ENCODE measurements at places on chromosomes 11 and 22.

GRCh38 chr11:35246745-35247144, 107.8 kb downstream of the CD44 start:
- DNase-seq = no peak

GRCh38 chr22:37455896-37456295, 28.6 kb upstream of the ELFN2 start:
- no peak for DNase-seq

- no peak for DNase-seq
These were observed 34.8 kb upstream of the SHISAL1 start for GRCh38 chr22:44347549-44347948.

DNA sequence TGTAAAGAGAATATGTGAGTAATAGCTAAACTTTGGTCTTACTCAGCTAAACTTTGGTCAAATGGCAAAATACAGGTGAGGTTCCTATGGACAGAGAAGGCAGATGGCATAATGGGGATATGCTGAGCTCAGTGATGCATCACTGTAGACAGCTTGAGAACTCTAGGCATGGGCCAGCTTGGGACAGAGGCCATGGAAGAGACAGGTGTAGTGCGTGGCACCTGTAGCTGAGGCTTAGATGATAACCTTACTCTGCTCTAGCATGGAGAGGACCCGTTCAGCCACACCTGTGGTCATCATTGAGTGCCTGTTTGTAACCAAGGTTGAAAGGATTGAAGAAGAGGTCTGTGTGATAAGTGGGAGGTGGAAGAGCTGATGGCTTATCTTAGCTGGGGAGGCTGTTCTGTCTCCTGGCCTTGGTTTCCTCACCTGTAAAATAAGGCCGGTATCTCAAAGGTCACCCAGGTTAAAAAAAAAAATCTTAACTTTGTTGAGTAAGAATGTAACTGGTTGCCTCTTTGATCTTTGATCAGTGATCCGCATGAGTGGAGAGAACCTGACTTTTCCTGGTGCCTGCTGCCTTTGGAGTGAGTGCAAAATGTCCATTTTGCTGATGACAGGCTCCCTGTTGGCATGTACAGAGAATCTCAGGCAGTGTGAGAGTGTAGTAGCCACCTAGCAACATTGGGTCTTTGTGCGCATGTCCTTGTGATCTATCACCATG, 48.6 kb downstream of the ZNRF3 start:
- no peak for DNase-seq

DNA sequence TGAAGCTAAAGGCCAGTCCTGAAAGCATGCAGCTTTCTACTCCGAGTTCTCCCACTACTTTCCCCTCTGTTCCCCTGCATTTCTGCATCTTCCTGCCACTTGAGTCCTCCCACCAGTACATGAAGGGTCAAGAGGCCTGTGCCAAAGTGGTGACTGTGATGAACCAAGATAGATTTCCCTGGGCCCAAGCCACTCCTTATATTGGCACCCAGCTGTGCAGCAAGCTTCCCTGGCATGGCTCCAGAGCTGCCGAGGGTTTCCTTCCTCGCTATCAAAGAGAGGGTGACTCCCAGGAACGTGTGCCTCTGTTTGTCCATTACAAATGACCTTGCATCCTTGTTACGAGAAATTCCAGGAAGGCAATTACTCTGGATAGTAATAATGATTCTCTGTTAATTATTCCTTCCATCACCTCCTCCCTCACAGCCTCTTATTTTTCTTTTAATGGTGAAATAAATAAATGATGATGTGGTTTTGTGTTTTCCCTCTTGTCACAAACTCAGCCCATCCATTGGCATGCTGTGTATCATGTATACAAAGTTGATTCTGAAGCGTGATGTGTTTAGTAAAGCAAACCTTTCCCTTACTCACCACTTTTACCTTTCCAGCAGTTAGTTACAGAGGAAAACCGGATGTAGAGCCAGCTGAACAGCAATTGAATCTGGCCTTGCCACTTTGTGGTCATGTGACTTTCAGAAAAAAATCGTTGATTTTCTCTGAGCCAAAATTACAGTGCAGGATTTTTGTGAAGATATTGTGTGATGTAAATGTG, 8.3 kb downstream of the SRSF8 start:
- DNase-seq = no peak

DNA sequence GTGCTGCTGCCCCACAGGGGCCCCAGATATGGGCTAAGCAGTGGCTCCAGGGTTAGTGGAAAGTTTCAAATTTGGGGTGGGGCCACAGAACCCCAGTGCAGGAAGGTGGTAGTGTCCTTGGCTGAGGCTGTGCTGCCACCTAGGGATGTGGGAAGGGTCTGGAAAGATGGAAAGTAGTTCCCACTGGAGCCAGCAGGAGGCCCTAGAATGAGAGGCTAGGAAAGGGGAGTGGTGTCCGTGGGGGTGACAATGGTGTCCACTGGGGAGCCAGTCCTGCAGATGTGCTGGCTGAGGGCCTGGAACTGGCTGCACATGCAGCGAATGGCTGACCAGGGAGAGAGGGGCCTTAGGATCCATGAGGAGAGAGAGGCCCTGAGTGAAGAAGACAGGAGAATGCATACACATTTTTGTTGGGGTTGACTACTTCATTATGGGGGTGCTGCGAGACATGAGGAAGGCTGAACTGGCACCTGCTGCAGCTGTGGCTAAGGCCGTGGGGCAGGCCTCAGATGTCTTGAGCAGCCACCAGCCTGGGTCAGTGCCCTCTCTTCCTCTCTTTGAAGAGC, 21.1 kb downstream of the RFPL3 start:
- no peak for DNase-seq

GRCh38 chr11:124865902-124866851, 945 bp downstream of the ROBO3 start:
- DNase-seq = peak; percentile 64

- no peak for DNase-seq
These were observed 3.6 kb downstream of the RTN4RL2 start for GRCh38 chr11:57463671-57464538.

DNA sequence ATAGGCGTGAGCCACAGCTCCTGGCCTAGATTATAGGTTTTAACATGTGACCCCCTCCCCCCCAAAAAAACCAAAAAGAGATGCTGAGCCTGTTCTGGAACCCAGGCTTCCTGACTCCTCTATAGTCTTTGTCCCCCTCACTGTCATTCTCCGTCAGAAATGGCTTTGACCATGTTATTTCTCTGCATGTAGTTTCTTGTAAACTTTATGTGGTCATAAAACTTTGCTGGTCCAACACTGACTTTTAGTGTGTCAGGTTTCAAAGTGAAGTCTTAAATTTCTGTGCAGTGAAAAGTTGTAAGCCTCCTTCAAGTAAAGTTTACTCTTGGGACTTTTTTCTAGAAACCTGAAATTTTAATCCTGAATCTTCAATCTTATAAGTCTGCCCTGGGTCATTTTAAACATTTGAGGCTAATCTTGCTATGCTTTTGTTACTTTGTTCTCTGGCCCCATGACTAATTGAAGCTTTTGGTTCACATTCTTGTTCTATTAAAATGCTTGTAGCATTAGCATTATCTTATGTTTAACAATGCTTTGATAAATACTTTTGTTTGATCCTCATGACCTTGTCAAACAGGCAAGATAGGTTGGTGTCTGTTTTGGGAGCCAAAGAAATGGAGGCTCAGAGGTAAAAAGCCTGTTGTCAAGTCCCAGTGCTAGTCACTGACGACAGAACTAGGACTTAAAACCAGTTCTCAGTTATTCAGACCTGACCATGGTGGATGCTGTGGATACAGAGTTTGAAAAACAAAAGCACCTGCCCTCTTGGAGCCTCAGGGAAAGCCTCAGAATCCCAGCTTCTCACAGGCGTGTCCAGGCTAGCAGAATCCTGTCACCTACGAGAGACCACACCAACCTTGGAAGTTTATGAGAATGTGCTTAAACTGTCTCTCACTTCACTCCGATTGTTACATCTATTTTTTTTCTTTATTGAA, 87.7 kb upstream of the HORMAD2 start:
- no peak for DNase-seq

DNA sequence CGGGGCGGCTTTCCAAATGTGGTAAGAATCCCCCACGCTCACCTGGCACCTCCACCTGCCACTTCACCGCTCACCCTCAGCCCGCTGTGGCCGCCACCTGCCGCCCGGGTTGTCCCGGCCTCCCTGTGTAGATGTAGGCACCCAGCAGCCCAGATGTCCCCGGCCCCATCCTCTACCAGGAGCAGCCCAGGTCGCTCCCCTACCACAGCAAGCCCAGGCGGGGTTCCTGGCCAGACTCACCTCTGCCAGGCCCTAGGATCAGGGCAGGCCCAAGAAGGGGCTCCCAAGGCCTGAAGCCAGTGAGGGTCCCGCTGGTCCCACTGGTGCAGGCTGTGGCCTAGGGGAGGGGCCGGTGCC, 27.4 kb downstream of the MOB2 start:
- DNase-seq = no peak

Data from GM12891 (cell line).